T47D (cell line): ENCODE measurements at places on chromosomes 7 and 10.
A peak's percentile ranks its signal among the peaks of the same experiment; 100 is the strongest.

- DNase-seq = no peak
Observed at GRCh38 chr10:86659721-86660453, 5.5 kb downstream of the OPN4 start.

DNA sequence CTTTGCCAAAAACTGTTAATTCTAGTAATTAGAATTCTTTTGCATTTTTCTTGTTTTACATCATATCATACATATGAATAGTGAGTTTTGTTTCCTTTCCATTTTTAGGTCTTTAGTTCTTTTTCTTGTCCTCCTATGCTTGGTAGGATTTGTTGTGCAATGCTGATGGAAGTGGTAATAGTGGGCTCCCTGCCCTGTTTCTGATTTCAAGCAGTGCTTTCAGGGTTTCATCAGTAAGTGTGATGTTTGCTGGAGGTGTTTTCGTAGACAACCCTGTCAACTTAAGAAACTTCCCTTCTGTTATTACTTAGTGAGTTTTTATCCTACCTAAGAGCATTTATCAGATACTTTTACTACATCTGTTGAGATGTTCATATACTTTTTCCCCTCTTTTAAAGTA is 50.5 kb downstream of the CSGALNACT2 start:
- no peak for DNase-seq

DNA sequence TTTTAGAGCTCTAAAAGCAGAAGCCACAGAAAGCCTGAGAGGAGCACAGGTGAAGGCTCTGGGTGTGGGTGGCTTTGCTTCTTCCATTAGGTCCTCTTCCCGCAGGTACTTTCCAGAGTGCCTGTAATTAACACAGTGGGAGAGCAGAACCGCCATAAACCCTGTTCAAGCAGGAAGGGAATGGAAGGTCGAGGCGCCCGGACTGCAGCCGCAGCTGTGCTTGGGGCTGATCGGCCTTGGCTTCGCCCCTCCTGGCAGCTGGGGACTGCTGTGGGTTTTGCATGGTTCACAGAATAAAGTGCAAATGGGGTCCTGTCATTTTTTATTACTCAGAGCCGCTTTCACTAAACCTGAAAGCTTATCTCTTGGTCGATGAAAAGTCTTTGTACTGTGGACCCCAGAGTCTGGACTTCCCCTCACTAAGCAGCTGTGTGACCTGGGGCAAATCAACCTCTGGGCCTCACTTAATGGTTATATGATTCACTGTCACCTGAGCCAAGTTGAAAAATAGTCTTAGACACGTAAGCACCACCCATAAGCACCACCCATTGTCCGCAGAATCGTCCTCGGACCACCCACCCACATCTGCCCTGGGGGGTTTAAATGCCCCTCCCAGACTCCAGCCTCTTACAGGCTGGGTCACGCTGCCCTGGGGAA is 100.9 kb downstream of the XRCC2 start:
- no peak for DNase-seq

DNA sequence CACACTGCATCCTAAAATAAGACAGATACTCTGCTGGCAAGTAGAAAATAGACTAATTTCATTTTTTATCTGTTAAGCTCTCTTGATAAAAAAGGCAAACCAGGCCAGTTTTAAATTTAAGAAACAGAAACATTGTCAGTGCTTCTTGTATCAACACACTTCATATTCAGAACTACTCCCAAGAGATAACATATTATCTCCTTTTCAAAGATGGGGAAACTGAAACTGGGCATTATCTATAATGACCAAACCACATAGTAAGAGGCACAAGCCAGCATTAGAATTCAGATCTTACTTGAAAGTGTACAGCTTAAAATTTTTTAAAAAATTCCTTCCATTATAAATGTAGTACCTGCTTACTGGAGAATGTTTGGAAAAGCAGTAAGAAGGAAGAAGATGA is 14.7 kb downstream of the SRI start:
- DNase-seq = no peak

DNA sequence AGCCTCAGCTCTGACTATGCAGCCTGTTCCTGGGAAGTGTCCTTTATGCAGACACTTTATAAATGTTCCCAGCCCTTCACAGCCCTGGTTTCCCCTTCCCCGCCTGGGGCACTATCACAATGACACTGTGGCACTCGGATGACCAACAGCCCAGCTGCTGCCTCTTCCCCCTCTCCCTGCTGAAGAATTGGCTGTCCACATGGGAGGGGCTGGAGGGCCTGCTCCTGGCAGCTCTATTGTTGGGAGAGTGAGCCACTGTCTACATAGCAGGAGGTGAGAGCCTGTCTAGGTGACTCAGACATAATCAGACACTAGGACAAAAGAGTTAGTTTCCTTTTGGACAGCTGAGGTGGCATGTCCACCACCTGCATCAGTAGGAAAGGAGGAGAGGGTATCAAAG is 437.5 kb downstream of the PLXNA4 start:
- no peak for DNase-seq

DNA sequence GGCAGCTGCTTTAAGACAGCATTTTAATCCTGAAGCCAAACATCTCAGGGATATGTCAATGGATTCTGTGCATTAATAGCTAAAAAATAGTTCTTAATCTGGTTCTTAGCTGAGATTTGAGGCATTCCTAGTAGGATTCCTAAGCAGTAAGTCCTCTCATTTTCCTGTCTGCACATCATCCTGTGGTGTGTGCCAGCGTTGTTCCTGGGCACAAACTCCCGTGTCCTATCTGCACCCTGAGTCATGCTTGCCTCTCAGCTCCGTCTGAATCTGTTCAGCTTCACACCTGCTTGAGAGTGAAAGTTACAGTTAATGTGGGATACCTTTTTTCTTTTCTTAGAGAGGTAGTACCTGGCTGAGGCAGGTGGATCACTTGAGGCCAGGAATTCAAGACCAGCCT is 19.5 kb downstream of the BAG3 start:
- no peak for DNase-seq

DNA sequence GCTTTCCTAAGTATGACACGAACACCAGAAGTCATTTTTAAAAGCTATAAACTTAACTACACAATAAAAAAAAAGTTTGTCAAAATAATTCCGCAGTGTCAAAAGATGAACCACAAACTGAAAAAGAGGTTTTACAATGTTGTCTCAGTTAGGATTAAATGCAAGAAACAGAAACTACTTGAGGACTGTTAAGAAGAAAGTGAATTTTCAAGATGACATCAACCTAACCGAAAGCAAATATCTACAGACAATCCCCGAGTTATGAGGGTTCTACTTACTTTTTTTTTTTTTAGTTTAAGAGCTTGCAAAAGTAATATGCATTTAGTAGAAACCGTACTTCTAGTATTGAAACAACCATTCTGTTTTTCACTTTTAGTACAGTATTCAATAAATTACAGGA is 62.3 kb downstream of the TFPI2 start:
- no peak for DNase-seq

GRCh38 chr10:97713826-97714400 is 383 bp downstream of the MARVELD1 start:
- peak; percentile 98 for DNase-seq

DNA sequence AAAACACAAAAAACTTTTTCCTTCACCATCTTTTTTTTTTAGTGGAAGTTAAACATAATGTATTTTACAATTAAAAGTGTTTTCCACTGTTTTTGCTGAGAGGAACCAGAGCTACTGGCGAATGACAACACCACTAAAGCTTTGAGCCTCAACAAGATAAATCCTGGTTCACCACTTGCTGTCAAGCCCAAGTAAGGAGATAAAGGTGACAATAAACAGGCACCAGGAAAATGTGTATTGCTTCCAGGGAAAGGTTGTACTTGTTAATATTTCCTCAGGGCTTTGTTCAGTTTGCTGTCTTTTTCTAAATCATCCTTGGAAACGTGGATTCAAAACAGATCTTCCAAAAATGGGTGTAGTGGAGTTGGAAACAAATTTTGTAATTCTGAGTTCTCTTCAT is 109.9 kb upstream of the ANKRD30A start:
- no peak for DNase-seq

DNA sequence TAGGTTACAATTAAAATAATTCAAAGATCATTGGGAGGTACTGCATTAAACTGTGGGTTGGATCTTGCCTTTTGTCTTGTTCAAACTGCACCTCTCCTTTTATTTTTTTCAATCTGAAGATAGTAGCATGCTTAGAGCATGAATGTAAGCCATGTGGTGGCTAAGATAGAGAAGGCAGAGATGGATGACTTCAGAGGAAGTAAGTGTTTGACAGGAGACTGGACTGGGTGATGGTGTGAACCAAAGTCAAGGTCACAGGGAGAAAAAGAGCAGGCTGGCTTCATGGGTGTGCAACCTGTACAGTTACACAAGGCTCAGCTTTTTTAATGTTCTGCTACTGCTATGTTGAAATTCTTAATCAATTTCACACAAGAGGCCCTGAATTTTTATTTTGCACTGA is 85.6 kb downstream of the ZEB1 start:
- no peak for DNase-seq

DNA sequence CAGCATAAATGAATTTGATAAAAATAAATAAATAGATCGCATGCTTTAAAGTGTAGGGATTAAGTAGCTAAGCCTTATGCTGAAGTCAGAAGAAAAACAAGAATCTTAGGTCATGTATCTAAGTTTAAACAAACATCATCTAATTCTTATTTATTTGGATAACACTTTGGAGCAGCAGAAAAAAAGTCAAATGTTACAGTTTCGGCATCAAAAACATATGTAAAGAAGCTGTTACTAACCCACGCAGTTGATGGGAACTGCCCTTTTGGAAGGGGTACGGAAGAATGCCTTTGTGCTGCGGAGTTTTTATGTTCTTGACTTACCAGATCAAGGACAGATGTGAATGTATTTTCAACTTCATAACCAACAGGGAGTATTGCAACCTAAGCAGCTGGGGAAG is 37.3 kb upstream of the HABP2 start:
- DNase-seq = no peak

DNA sequence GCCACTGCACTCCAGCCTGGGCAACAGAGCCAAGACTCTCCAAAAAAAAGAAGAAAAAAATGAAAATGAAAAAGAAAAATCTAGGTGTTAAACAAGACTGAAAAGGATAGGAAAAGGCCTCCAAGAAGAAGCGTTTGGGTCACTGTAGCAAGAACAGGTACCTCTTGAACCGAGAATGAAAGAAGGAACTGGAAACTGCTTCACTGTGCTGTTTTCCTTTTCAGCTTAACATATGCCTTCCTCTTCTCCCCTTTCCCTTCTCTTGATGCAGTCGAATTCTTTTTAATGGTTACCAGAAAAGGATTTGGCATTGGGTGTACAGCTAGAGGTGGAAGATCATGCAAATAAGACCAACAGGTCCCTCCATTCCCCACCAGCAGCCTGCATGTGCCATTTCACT is 28.1 kb downstream of the LRRC4 start:
- no peak for DNase-seq

DNA sequence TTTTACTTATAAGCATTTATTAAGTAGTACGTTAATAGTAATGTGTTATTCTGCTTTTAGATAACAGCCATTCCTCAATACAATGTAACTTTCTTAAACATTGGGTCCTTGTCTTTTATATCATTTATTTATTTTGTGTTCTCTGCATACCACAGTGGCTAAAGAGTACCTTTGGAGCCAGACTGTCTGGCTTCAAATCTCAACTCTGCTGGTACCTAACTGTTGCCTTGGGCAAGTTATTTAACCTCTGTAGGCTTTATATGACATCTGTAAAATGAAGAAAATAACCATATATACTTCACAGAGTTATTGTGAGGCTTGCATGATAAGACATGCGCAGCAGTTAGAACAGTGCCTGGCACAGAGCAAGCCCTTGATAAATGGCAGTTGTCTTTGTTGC is 397.6 kb downstream of the MDFIC start:
- no peak for DNase-seq

GRCh38 chr7:133562621-133563020 is 309.7 kb downstream of the EXOC4 start:
- DNase-seq = no peak

- no peak for DNase-seq
Observed at GRCh38 chr10:113144576-113144975, 194.5 kb downstream of the TCF7L2 start.

- DNase-seq = peak; percentile 51
Observed at GRCh38 chr7:16668049-16668858, 22.3 kb downstream of the BZW2 start.

DNA sequence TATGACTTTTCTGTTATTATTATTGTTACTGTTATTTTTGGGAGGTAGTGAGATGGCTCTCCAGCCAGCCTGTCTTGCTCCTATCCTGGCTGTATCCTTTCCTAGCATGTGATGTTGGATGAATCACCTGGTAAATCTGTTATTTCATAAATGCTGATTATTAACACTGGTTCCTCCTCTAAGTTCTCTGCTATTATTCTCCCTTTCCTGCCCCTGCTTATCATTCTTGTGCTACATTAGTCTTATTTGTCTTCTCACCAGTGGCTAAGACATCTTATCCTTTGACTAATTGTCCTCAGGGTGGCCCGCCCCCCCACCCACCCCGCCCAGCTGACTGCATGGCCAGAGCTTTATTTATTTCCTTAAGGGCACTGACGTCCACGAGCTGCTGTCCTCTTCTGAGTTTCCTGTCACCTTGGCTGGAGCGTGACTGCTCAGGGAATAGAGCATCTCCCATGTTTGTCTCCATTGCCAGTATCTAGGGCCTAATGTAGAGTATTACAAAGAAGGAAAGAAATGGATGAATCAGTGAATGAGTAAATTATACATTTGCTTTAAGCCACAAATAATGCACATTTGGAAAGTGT is 110.1 kb upstream of the KLF6 start:
- DNase-seq = no peak

GRCh38 chr7:98753989-98754479 is 115.8 kb downstream of the TMEM130 start:
- DNase-seq = no peak

- no peak for DNase-seq
Observed at GRCh38 chr7:101693498-101694091, 64.5 kb upstream of the MYL10 start.

DNA sequence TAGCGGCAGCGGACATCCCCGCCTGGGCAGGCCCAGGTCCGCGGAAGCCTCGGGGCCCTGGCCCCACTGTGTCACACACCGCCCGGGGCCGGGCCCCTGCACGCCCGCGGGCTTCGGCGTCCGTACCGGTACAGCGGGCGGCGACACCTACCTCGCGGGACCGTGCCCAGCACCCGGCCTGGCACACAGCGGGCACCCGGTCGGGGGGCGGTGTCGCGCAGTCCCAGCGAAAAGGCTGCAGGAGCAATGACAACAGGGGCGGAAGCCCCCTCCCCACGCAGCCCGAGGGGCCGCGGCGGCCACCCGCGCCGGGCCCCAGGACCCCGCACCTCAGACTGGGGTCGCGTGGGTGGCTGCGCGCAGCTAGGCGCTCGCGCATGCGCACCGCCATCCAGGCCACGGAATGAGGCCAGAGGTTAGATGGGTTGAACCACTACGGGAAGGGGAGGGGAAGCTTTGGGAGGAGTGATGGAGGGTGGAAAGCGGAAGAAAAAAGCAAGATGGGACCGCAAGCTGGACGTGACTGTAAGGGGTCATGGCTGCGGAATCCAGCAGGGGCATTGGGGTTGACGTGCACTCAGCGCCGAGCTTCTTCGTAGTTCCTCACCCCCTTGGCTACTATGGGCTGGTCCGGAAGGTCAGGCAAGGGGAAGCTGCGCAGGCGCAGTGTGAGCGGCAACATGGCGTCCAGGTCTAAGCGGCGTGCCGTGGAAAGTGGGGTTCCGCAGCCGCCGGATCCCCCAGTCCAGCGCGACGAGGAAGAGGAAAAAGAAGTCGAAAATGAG is at the start of the genes BCCIP and UROS:
Gene BCCIP (plus strand): TSS at position 669 of the 785 bp plus-strand sequence. CDS start 12 bp downstream, at position 681.
Gene UROS (minus strand): TSS at position 381 of the 785 bp plus-strand sequence. CDS start 6,759 bp downstream, outside the sequence.
- peak; percentile 75 for DNase-seq
